ENCODE measurements at places on chromosomes 1 and 21.

DNA sequence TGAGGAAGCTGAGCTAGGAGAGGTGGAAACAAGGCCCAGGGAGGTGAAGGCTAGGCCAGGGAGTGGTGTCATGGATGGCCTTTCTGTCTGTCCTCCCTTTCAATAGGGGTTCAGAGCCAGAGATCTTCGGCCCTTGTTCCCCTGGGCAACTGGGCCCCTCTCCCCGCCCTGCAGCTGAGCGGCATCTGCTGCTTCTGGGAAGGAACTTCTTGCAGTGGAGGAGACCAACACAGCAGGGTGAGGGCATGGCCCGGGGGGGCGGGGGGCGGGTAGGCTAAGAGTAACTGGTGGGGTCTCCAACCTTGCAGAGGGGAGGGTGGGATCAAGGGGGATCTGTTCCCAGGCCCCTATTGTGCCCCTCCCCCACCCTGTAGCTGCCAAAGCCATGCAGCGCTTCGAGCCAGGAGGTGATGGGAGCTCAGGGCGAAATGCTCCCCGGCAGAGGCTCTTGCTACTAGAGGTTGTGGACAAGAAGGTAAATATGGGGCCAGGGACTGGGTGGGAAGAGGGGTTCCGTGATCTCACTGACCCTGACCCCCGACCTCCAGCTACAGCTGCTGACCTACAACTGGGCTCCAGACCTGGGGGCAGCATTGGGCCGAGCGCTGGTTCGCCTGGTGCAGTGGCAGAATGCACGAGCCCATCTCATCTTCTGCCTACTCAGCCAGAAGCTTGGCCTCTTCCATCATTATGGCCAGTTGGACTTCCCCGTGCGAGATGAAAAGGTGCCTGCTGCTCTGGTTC lies 11.7 kb downstream of the HYI start:
- DNase-seq = no peak

DNA sequence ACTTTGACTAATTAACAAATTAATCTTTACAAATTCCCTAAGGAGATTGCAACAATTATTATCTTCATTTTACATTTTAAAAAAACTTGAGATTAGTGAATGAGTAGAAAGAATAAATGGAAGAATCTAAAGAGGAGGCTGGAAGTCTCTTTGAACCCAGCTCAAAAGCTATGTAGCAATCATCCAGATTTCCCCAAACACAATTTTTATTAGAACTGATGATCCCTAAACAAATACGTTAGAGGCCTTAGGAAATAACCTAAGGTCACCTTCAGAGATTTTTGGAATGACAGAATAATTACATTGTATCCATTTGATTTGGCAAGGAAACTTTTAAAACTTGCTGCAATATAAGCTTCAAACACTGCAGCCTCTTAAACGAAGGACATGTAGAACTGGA lies 242.4 kb upstream of the LYPLAL1 start:
- DNase-seq = no peak

- DNase-seq = no peak
Measured at GRCh38 chr1:55255901-55256300, 40.7 kb upstream of the USP24 start.

DNA sequence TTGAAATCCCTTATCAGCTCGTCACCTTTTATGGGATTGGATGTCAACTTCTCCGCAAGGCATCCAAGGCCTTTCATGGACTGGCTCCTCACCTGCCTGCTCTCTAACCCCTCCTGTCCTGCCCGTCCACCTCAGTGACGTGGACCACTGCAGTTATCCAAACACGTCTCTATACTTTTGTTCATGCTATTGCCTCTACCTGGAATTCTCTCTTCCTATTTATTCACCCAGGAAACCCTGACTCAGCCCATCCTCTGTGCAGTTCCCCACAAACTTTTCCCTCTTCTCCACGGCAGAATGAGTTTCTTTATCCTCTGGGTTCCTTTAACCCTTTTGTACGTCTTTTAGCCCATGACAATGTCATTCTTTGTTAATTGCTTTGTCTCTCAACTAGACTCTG lies 5.1 kb upstream of the UTP25 start:
- DNase-seq = no peak

DNA sequence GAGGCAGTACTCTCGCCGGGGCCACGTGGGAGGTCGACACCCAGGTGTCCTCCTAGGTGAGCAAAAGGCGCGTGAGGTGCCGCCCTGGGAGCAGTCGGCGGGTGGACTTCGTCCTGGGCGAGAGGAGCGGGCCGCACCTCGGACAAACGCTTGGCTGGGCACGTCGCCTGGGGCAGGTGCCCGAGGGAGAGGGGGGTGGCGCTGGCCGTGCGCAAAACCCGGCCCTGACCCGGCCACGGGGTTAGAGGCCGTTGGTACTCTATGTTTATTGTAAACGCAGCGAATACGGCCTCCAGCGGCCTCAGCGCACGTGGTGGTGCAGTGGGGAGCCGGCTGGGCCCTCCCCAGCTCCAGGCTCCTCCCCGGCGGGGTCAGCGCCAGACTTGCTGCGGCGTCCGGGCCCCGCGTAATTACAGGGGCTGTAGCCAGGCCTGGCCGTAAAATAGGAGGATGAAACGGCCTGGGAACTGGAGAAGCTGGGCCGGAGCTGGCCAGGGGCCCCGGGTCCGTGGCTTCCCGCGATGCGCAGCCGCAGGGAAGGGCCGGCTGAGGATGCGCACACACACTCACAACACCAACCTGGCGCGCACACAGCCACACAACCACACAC lies 1.6 kb upstream of the EFNA1 start:
- DNase-seq = no peak

DNA sequence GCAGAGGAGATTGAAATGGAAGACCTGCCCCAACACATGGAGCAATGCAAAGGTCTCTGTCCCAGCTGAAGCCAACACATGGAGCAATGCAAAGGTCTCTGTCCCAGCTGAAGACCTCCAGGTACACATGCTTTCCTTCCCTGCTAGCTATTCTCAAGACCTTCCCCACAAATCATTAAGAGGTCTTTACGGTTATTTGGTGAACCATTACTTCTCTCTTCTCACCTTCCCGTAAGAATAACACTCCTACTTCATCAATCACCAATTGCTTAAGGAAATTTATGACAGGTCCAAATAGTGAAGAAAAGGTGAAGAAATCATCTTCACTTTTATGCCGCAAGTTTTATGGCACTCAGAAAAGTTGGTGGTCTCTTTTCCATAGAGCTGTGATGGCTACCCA lies 138.8 kb downstream of the NTPCR start:
- no peak for DNase-seq

- no peak for DNase-seq
Measured at GRCh38 chr1:152349611-152350010, 10.2 kb downstream of the FLG2 start.

GRCh38 chr1:230208619-230209261 lies 141.7 kb downstream of the GALNT2 start:
- no peak for DNase-seq

GRCh38 chr1:106232128-106232527 lies 824.3 kb upstream of the PRMT6 start:
- DNase-seq = no peak

DNA sequence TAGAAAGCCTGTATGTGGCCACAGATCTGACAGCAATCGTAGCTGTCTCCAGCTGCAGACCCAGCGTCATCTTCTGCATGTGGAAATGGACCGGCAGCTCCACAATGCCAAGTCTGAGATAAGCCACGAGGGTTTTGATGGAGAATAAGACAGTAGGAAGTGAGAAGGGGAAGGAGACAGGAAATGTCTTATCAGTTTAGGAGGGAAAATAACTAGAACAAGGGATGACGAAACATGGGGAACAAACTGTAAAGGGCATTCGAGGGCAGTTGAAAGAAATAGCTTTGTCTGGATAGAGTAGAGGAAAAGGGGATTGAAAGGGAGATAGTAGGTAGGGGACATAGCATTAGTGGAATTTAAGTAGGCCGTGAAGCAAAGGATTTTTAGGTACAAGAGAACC lies 74.0 kb upstream of the CTTNBP2NL start:
- no peak for DNase-seq

DNA sequence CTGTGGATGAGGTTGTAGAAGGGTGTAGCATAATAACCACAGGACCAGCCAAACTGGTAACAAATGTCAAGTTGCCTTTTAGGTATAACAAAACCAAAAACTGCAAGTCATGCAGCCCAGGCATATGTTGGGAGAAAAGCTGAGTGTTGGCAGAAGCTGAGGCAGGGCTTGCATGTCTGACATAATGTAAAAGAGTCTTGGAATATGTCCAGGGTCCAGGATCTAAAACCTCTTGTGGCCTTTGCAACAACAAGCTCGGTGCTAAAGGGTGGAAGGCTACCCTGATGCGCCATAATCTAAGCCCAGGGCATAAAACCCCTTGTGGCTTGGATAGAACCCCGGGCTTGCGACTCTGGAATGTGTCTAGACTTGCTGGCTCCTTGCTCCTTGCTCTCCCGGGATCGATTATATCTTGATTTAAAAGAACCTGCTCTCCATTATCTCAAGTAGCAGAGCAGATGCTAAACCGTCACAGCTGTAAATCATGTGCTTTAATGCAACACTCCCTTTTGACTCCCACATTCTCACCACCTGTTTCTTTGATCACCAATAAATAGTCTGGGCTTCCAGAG lies 26.5 kb upstream of the SLC35A3 start:
- no peak for DNase-seq

DNA sequence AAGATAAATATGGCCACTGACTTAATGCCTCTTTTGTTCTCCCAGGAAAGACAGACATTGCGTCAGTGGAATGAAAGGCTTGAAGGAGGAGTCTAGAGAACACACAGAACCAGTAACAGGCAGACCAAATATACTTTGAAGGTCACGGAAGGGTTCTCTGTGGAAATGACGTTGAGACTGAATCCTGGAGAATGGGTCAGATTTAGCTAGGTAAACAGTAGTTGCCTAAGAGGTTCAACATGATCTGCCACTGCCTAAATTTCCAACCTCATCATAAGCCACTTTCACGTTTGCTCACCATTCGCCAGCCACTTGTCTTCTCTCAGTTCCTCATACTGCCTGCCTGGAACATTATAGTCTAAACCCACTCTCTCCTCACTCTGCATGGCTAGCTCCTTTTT lies 20.5 kb downstream of the PLA2G4A start:
- DNase-seq = no peak

DNA sequence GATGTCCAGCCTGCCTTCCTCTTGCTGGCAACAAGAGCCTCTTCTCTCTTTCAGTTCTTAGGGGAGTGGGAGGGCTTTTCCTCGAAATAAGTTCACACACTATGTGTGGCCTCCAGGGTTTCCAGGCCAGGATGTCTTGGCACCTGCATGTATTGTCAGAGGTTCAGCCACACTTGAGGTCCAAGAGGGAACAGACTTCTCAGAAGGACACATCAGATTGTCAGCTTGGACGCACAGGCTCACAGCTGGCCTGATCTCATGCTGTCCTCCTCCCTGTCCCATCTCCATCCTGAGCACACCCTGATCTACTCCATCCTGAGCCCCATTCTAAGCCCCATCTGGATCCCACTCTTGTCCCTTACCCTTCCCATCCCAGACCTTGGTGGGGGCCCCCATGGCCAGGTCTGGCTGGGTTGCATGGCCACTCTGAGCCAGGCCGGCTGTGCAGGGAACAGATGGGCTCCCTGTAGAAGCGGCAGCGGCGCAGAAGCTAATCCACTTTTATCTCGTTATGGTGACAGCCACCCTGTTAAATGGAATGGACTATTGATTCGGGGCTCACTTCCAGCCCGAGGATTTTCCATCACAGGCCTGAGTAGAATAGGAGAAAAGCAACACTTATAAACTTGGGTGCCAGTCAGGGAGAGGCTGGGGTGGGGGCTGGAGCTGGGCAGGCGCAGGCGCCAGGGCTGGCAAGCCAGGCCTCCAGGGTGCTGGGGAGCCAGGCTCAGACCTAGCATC lies 85.1 kb upstream of the CSF3R start:
- DNase-seq = no peak

DNA sequence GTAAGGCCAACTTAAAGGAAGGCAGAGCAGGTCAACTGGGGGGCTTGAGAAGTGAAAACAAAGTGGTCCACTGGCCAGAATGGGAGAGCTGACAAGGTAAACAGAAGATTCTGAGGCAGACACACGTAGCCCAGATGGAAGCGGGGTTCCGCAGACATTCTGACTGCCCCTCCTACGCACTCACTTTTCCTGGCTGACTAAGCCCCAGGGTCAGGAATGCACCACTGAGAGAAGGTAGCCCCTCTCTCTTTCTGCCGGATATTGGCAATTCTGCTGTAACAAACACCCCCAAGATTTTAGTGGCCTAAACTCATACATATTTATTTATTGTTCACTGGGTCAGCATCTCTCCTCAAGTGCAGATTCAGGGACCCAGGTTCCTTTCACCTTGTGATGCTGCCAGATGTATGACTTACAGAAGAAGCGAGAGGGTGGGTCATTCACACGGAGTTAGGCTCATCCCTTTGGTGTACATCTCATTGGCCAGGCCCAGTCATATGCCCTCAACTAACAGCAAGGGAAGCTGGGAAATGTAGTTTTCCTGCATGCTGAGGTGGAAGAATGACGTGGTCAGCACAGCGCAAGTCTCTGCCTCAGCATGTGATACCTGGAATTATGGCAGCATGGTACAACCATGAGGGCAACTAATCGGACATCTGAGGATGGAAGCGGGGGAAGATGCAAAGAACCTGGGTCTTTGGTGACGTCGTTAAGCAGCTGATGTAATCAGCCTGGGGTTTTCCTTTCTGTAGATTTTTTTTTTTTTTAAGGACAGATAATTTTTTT lies 43.4 kb upstream of the MRPS6 start:
- peak; percentile 61 for DNase-seq

DNA sequence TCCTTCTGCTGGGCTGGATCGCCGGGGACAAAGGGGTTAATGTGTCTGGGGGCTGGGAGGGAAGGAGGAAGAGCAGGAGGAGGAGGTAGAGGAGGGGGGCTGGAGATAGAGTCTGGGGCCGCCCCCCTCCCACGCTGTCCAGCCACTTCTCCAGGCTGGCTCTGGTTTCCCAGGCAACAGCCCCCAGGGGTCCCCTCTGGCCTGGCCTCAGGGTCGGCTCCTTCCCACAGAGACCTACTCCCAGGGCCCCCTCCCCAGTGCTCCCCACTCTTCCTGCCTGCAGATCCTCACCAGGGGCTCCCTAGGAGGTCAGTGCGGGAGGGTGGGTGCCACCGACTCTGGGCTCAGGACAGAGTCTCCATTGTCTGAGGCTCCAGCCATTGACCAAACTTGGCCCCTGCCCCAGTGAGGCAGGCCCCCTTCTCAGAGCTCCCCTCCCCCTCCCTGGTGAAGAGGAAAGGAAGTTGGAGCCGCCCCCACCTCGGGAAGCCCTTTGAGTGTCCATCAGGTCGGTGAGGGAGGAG lies 34.1 kb downstream of the ARHGEF10L start:
- no peak for DNase-seq

DNA sequence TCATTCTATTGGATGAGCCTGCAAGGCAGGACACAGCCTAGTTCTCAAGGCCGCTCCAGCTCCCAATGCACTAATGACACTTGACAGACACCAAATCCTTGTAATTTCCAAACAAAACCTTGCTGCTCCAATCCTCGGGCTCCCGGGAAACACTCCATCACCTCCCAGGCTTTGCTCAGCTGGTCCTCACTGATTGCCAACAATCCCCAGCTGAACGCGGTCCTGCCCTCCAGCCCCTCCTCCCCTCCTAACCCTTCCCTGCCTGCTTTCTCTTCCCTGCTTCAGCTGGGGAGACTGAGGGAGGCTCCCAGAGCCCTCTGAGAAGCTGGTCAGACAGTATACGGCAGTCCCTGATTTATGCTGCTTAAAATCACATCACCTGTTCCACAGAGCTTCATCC lies 114.4 kb upstream of the TNR start:
- DNase-seq = no peak

All from right renal cortex interstitium (tissue), 3 donors.